ENCODE measurements at places on chromosomes 13 and 19. TPM values are rescaled to one million over a fixed set of nuclear protein-coding genes. Genes with fewer than 3 reads are reported as not detected.

Gene CCDC194
- total RNA-seq: not detected

Gene SULT2A1
- not detected for total RNA-seq

- peak; percentile 88 for DNase-seq
Measured at GRCh38 chr19:8526345-8527091, 12.6 kb upstream of the ZNF414 start.

DNA sequence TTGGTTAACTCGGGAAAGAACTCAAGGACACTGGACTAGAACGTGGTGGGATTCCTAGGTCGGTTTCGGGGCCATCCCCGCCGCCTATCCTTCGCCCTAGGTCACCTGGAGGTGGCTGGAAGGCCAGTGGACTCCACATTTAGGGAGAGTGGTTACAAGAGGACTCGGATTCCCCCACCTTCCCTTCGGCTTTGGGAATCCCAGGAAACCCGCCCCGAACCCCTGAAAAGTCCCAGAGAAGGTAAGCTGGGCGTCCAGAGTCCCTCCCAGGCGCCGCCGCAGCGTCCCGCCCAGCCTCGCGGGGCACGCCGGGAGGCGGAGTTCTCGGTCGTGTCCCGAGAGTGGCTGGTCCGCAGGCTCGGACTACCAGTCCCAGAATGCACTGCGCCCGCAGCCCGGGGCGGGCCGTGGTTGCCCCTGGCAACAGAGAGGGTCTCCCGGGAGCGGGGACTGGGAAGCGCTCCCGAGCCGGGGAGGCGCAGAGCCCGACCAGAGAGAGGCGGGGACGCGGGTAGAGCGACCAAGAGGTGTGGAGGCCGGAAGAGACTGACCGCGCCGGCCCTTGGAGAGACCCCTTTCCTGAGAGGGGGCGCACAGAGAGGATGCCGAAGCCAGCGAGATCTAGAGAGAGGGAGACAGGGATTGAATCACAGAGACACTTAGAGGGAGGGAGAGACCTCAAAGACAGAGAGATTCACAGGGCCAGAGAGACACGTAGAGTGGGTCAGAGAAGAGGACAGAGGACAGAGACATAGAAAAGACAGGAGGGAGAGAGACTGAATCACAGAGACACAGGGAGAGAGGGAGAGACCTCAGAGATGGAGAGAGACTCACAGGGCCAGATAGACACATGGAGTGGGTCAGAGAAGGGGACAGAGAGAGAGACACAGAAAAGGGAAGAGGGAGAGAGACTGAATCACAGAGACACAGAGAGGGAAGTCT is 2.6 kb upstream of the PRKCG start:
- DNase-seq: peak; percentile 88

DNA sequence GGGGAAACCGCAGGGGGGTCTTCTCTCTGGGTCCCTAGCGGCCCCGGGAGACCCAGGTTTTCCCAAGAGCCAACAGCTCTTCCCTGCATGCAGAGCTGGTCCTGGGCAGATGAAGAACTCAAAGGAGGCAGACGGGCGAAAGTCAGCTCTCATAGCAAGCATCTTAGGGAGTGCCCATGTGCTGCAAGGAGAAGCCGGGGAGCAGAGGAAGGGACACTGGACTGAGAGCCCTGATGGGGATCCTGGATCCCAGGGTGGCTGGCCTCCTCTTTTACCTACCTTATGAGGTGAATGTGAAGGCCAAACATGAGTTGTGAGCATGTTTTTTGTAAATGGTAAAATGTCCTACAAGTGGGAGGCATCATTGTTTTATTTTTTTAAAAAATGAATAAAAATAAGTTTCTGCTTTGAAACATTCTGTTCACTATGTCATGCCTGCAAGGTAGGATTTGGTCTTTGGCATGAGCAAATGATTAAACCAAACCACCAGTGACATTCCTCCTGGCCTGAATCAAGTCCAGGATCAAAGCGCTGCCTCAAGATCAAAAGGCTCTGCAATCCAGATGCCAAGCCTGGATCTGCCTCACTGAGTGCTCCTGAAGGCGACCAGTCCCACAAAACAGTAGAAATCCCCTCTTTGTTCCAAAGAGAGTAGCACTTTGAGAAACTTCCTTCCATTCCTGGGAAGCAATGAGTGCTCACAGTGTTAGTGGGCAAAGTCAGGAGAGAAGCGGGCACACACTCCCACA is 92.2 kb upstream of the SERP2 start:
- DNase-seq: no peak

GRCh38 chr13:113022745-113023574 is 53.9 kb downstream of the MCF2L start:
- peak; percentile 26 for DNase-seq

All from A172 (cell line).